ENCODE measurements at places on chromosomes 1 and 21.

- no peak for DNase-seq
Observed at GRCh38 chr21:18722193-18722592, 318.6 kb upstream of the TMPRSS15 start.

DNA sequence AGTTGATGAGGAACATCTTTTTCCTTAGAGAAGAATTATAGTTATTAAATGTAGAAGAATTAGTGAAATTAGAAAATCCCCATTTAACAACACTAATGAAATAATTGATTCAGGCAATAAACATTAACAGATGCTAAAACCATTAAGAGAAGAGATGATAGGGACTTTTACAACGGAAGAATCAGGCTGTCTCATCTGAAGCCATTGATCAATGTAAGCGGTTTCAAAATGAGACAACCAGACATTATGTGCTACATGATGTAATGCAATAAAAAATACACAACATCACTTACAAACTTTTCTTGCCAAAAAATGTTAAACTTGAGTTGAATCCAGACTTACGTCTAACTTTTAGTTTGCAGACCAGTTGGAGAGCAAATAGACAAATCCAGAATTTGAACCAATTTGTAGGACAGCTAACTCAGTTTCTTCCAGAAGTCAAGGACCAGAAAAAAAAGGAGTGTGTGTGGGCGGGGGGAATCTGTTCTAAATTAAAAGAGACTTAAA, 165.4 kb upstream of the DPT start:
- no peak for DNase-seq

GRCh38 chr1:109338608-109339007, 31.8 kb upstream of the MYBPHL start:
- DNase-seq: no peak

DNA sequence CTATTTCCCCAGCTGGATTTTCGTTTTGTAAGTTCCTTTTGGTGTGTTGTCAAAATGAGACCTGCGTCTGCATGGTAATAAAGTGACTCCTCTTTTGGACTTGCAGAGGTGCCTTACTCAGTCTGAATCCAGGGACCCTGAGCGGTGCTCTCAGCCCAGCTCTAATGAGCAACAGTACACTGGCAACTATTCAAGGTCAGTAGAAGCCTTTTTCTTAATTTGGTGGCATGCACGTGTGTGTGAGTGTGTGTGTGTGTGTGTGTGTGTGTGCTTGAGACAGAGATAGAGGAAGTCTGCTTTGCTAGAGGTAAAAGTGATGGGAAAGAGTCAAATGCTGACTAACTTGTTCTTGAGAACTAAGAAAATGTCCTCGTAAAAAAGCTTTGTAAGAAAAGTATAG, 105.4 kb downstream of the CD247 start:
- no peak for DNase-seq

DNA sequence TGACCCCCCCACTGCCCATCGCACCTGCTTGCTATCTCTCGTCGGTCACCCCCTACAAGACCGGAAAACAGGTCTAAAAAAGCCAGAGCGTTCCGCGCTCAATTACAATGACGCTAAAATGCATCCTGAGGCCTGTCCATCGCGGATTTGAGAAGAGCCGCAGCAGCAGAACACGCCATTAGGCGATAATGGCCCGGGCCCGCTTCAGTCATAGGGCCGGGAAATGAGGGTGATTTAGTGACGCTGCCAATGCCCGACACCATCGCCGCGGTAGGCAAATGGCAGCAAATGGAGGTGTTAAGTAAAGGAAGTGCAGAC, 64.1 kb upstream of the SSX2IP start:
- no peak for DNase-seq

DNA sequence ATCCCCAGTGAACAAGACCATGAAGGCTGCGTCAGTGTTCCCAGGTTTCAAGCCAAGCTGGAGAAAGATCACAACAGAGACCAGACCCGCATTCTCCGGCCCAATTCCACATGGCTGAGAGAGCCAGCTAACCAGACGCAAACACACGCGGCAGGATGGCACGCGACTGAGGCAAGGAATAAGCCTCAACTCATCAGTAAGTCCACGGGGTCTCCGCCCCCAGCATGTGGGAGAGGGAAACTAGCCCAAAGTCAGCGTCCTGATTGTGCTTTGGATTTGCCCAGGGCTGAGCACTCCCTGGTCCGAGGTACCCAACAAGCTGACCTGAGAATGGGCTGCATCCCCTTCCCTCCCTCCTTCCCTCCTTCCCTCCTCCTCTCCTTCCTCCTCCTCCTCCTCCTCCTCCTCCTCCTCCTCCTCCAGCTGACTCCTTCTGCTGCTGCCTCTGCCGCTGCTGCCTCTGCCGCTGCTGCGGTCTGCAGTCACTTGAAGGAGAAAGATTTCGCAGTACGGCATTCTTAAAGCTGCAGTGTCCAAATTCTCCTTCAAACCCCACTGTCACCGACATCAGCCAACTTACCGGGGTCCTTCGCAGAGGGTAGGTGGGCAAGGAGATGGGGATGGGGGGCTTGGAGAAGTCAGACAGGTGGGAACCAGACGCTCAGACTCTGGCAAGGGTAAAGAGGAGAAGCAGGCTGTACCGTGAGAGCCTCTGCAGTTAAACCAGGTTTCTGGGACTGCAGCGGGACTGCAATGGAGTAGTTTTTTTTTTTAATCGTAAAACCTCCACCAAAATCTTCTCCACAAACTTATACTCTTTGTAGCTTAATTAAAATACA, 33.0 kb upstream of the H6PD start:
- DNase-seq: no peak

GRCh38 chr1:198088360-198089071, 68.3 kb upstream of the NEK7 start:
- no peak for DNase-seq

DNA sequence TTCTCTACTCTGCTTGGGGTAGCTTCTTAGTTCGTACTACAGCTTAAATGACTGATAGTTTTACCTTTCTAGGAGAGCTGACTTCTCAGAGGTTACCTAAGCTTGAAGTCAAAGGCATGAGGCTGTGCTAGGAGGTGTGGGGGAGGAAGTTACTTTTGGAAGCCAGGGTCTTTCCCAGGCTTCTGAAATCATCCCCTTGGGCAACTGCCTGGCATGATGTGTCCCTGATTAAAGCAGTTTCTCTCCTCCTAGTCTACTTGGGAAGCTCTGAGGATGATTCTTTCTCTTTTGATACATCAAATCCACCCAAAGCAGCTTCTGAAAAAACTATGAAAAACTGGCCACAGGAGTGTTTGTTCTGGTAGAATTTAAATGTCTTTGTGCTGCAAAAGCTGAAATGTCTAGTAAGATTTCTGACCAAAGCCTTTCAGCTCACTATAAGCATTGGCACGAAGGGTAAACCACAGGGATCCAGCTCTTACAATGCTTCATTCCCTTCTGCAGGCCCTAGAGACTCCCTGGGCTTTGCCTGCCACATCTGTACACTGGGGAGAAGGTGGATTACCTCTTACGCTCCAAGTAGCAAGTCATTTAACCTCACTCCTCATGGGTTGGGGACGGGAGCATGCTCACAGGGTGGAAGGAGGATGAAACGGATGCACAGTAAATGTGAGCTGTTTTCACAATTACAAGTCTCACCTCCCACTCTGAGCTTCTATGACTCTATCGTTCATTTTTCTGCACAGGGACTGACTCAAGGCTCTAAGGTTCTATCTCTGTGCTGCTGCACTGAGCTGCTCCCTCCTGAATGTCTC, 59.6 kb downstream of the RUNX1 start:
- DNase-seq: no peak

- DNase-seq: no peak
Observed at GRCh38 chr1:239421811-239422210, 35.4 kb downstream of the CHRM3 start.

DNA sequence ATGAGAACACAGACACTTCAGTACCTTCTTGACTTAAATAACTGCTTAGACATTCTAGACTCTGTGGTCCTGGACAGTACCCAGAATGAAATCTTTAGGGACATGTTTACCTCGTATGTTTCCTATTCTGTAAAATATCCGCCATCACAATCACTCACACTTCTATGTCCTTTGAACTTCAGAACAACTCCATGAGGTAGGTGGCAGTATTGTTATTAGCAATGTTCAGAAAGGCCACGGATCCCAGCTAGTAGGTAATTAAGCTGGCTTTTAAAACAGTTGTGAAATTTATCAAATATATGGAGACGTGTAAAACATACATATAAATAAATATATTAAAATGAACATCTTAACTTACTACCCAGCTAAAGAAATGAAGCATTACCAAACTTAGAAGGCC, 83.4 kb downstream of the CACHD1 start:
- peak; percentile 9 for DNase-seq

DNA sequence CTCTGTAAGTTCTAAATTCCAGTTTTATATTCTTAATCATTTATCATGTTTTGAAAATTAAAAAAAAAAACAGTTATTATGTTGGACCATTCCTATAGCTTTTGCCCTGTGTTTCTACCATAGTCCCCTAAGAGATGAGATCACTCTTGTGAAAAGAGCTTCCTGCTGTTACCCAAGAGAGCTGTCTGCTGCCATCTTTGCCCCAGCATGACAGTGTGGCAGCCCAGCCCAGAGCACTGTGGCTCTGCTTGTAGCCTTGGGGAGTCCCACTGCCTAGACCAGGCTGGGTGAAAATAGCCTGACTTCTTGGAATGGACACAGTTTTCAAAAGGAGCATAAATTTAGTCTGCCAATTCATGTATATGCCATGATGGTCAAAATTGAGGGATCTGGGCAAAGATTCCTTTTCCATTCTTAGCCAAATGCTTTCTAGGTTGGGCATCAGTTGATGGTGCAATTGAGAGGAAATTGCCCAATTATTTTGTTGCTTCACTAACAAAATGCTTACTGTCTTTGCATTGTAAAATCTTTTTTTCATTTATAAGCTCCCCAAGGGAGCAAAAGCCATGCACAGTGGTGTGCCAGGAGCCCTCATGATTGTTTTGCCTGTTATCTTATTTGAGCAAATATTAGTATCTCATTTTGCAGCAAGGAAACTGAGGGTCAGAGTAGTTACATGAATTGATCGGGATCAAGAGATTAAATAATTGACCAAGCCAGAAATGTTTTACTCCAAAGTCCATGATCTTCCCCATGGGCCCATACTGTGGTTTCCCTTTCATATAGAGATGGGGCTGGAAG, 72.8 kb downstream of the ETS2 start:
- no peak for DNase-seq

DNA sequence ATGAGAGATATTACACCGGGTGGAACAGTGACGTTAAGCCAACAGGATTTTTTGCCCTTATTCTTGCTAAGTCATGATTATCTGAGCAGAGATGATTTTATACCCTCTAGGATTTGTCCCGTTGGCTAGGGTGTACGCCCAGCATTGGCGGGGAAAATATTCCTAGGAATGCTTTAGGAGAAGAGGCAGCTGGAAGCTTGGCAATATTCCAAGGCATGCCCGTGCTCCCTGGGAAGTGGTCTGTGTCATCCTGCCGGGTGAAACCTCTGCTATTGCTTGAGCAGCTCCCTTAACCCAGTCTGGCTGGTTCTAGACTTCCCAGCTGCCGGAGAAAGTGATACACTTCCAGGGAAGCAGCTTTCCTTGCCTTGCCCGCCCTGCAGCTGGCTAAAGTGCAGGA, 16.2 kb downstream of the CHRNB2 start:
- DNase-seq: no peak

- DNase-seq: no peak
Observed at GRCh38 chr1:228163007-228163753, 2.4 kb upstream of the IBA57 start.

GRCh38 chr1:240691501-240691900, 79.5 kb upstream of the GREM2 start:
- DNase-seq: no peak

DNA sequence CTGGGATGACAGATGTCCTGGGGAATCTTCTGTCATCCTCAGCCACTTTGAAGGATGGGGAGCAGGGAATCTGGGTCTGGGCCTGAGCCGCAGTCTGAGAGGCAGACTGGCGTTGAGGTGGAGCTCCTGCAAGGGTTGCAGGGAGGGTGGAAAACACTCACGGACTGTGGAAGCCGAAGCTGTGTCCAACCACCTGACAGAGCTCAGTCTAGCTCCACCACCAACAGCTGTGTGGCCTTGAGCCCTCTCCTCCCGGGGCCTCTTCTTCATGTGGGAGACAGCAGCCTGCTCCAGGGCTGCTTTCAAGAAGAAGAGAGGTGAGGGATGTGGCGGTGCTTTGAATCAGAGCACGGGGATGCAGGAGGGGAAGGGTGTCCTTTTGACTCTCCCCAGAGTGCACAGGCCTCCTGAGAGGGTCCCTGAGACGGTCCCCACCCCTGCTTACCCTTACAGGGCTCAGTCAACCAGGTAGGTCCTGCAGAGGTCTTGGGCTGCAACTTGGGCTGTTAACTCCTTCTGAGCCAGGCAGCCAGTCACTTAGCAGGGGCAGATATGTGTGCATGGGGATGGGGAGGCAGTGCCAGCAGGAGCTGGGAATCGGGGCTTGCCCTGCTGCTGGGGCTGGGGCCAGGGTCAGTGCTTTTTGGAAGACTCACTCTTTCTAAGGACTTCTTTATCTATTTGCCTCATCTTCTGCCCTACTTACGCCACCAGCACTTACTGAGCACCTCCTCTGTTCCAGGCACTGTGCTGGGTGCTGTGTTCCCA, 216.3 kb downstream of the PTPRU start:
- no peak for DNase-seq

- DNase-seq: no peak
Observed at GRCh38 chr1:99650030-99650429, 4.1 kb downstream of the PALMD start.

- DNase-seq: no peak
Observed at GRCh38 chr21:14991957-14992356, 72.8 kb downstream of the NRIP1 start.

GRCh38 chr21:36117286-36117741, 17.6 kb upstream of the CBR3 start:
- no peak for DNase-seq

DNA sequence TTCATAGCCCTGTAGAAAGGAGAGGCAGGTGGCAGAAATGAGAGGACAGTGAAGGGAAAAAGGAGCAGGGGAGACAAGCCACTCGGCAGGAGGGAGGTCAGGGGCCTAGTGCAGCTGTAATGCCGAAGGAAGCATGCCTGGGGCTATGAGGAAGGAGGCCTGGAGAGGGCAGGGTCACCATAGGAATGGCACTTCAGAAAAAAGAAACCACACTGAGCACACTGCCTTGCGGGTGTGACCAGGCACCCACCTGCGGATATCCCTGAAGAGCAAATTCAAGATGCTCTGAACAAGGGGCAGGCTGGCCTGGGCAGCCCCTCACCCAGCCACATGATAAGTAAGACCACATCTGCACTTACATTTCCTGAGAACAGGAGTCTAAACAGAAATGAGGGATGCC, 104.7 kb downstream of the JAK1 start:
- DNase-seq: peak; percentile 40

DNA sequence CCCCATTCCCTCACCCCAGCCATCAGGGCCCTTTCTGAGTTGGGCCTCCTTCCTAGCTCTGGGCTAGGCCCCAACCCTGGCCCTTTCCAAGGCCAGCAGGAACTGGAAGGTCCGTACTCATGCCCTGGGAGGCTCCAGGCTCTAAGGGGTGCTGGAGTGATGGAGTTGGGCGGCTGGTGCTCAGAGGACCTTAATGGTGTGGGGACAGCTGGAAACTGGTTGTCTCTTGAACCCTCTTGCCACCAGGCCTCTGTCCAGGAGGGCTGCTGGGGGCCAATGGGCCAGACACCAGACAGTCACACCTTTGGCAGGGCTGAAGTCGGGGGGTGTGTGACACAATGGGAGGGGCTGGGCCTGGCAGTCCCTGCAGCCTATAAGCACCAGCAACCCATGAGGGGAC, 9.2 kb upstream of the PADI1 start:
- no peak for DNase-seq

Data from NCI-H526 (cell line).